Hematopoietic multipotent progenitor cell treated with erythropoietin and hydrocortisone succinate and interleukin-3 and kit ligand, for 17 days (in vitro differentiated cells): ENCODE measurements at places on chromosomes 2 and 18.

DNA sequence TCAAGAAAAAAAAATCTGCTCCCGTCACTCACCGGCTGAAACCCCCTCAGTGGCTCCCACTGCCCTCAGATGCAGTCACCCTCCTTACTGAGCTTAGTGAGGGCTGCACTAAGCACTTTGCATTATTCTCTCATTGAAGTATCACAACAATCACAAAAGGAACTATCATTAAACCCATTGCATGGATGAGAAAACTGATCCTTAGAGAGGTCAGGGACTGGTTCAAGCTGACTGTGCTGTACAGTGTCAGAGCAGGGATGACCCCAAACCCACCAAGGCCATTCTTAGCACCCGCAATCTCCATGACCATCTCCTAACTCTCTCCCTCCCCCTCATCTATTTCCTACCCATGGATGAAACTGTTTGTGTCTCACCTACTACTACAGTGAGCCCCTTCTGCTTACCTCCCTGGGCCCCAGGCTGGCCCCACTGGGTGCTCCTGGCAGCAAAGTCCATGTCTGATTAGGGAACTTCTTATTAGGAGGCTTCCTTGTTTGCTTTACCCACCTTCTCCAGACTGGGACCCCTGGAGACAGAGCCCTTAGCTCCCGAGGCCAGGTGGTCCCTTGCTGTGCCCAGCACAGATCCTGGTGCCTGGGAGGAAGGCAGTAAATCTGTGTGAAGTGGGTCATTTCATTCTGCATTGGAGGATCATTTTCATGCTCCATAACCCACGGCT is 139.3 kb upstream of the ID2 start:
- DNase-seq: no peak

GRCh38 chr2:143085125-143085784 is 44.0 kb upstream of the ARHGAP15 start:
- DNase-seq: no peak

DNA sequence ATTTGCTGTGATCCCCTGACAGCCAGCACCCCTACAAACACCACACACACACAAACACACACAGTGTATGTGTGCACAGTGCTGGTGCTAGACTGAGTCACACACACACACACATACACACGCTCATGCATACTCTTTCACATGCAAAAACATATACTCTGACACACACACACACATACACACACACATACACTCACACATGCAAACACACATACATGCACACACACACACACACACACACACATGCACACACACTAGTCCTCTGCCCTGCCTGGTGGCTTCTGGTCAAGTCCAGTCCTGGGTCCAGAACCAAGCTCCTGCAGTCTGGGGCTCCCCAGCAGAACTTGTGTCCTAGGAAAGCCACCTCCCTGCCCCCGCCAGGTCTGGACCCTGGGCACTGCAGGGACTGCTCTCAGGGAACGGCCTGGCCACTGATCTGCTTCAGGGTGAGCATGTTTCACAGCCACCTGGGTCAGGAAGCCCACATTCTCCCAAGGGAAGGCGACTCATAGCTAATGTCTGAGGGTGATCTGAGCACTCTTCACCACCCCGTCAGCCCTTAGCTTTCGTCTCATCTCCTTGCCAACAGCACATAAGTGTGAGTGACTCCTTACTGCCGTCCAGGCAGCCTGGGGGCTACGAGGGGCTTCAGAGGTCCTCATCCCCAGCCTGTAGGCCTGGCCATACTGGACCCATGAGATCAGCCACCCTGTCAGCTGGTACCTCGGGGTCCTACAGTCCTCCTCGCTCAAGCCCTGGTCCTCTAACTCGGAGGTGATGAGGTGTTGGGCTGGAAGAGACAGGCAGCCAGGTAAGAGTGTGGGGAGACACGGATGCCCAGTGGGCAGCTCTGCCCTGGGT is 88.1 kb downstream of the MCFD2 start:
- DNase-seq: no peak

DNA sequence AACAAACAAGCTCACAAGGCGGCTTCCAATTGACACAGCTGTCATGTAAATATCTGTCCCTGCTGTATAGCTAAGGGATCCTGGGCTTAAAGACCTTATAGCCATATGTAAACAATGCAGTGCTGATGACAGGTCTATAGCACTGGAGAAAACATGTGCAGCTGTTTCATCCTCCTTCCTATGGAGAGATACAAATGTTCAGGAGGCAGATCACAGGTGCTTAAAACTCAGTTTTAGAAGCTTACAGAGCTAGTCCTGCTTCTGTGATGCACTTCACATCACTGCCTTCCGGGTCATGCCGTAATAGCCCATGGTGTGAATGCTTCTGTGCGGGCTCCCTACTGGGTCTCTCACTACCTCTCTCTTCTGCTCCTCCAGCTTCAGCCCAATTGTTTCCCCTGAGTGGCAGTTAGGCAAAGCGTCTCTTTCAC is 262.4 kb upstream of the CHST9 start:
- no peak for DNase-seq

GRCh38 chr2:142944721-142945120 is 67.3 kb downstream of the KYNU start:
- no peak for DNase-seq

DNA sequence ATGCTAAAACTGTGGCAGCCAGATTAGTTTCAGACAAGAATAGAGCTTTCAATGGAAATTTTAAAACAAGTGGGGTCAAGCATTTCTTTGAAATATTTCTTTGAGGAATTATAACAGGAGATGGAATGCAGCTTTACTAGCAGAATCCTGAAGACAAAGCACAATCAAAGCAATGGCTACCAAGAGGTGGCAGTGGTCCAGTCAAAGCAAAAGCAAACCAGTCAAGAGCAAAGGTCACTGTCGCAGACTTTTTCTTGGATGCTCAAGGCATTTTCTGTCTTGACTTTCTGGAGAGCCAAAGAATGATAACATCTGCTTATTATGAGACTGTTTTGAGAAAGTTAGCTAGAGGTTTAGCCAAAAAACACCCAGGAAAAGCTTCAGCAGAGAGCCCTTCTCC is 351.2 kb upstream of the DLGAP1 start:
- no peak for DNase-seq

DNA sequence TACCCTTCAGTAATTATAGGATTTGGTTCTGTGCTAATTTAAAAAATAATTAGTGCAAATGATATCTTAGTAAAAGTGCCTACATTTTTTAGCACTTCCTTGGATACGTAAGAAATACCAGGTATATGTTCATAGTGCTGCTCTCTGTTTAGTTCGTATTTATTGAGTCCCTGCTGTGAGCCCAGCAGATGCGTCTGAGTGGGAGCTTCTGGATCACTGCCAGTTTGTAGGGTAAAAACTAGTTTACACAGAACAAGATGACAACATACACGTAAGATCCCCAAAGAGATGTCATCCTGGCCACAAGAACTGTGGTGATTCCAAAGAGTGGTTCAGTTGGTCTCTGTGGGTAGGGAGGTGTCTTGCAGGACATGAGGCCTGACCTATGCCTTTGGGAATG is 103.2 kb downstream of the CTIF start:
- no peak for DNase-seq

DNA sequence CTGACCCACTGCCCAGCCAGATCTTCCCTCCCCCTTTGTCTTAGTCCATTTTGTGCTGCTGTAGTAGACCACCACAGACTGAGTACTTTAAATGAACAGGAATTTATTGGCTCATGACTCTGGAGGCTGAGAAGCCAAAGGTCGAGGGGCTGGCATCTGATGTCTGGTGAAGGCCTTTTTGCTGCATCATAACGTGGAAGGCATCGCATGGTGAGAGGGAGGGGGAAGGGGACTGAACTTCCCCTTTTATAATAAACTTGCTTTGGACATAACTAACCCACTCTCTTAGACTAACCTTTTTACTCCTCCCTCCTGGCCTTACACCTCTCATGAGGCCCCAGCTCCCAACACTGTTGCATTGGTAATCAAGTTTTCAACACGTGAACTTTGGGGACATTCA is 83.8 kb downstream of the MAP4K4 start:
- DNase-seq: no peak

DNA sequence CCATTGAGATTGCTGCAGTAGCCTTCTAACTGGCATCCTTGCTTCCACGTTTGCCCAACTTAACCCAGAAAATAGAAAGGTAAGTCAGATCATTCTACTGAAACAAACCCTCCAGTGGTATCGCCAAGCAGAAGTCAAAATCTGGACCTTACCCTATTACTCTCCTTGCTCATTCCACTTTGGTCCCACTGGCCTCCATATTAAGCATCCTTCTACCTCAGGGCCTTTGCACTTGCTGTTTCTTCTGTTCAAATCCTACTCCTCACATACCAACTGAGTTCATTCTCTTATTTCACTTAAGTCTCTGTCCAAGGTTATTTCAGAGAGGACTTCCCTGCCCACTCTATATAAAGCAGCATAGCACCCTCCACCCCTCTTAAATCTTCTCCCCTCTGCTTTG is 84.5 kb downstream of the SPRED2 start:
- no peak for DNase-seq

GRCh38 chr2:60453872-60454271 is 99.6 kb downstream of the BCL11A start:
- DNase-seq: no peak

- no peak for DNase-seq
These were observed 63.1 kb upstream of the NFATC1 start for GRCh38 chr18:79332646-79333045.

GRCh38 chr2:45172760-45173392 is 163.6 kb upstream of the SIX2 start:
- no peak for DNase-seq

GRCh38 chr2:232781765-232782164 is 5.4 kb upstream of the KCNJ13 start:
- DNase-seq: peak; percentile 32

DNA sequence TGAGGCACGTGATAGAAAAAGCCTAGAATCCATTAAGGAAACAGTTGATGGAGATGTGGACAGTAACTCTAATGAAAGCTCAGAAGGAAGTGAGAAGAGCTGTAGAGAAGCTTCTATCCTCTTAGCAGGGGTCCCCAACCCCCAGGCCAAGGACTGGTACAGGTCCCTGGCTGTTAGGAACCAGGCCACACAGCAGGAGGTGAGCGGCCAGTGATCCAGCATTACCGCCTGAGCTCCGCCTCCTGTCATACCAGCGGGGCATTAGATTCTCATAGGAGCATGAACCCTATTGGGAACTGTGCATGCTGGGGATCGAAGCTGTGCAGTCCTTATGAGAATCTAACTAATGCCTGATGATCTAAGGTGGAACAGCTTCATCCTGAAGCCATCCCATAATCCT is 8.7 kb upstream of the IMP4 start:
- no peak for DNase-seq

- no peak for DNase-seq
These were observed 82.9 kb downstream of the ADCYAP1 start for GRCh38 chr18:987325-988186.

- no peak for DNase-seq
These were observed 131.9 kb downstream of the EVA1A start for GRCh38 chr2:75428646-75429443.

- DNase-seq: no peak
These were observed 28.4 kb downstream of the FBXO48 start for GRCh38 chr2:68438455-68439303.

- DNase-seq: no peak
These were observed 309.6 kb upstream of the CNTNAP5 start for GRCh38 chr2:123715467-123715982.

- no peak for DNase-seq
These were observed 21.8 kb downstream of the SP140L start for GRCh38 chr2:230348787-230349186.

DNA sequence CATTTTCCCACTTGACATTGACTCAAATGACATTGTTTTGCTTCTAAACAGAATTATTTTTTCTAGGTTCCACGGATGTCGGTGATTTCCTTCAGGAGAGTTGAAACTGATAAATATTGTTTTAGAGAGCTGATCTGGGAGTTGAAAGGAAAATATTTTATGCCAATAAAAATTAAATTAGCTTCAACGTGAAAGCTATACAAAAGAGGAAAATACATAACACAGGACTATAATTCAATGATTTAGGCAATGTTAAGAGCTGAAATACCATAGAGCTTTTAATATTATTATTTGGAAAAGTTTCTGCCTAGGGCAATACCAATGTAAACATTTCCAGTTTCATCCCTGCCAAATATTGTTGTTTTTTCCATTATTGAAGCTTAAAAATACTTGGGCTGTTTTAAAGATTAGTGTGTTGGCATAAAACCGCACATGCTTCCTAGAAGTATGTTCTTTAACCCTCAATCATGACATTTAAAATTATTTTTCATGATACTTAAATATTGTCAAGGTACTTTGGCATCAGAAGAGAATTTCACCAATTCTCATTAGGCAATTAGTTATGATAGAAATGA is 18.6 kb upstream of the PDE1A start:
- DNase-seq: no peak

- no peak for DNase-seq
These were observed 328 bp downstream of the EGR4 start for GRCh38 chr2:73292906-73293533.

- DNase-seq: no peak
These were observed 10.9 kb upstream of the NFATC1 start for GRCh38 chr18:79384834-79385233.

DNA sequence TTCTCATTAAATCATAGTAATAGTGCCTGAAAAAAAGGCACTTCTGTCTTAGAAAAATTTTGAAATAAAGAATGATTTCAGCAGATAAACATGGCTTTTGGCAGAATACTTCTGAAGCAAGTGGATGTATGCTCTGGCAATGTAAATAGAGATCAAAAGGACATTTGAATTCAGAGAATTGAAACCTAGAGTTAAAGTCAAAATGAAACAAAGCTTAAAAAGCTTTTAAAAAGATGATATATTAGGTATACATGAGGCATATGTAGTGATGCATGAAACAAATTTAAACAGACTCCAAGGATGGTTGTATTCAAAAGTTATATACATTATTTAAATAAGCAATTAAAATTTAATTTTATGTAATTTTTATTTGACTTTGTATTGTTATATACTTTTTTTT is 1344.5 kb upstream of the TMEFF2 start:
- DNase-seq: no peak

DNA sequence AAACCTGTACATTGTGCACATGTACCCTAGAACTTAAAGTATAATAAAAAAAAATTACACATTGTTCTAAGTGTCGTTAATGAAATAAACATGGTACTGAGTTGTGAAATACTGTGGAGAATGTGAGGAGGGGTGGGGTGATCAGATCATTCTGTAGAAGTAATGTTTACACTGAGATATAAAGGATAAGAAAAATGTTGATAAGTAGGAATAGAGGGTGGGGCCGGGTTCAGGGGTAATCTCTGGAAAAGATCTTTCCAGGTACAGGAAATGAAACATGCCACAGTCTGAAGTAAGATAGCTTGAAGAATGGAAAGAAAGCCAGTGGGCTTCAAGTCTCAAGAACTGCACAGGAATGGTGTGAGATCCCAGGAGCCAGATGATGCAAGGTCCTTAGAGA is 1482.4 kb downstream of the LRP1B start:
- DNase-seq: no peak

DNA sequence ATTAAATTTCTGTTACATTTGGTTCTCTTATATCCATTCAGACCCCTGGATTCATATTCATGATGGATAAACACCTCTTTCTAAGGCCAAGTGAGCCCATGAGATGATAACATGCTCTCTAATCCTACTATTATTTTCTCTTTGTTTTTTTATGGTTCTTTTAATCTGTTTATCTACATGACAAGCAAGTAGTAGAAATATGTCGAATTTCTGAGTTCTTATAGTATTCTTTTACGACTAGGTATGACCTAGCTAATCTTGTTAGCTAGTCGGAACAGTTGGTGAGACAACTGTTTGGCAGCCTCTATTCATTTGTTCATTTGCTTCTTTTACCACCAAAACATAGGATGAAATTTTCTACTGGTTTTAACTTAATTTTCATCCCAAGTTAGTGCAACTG is 98.1 kb upstream of the SCG2 start:
- no peak for DNase-seq
